ENCODE measurements at places on chromosomes 7 and 10. TPM values are rescaled to one million over a fixed set of nuclear protein-coding genes. Genes with fewer than 3 reads are reported as not detected.

The KEL gene
- not detected for total RNA-seq

The GRID2IP gene
- not detected for total RNA-seq

The PRKG1 gene
- total RNA-seq, result 0.01 TPM

The OR13A1 gene
- total RNA-seq, result not detected

The NEUROD6 gene
- total RNA-seq, result not detected

The STEAP1 gene
- total RNA-seq, result 16.0 TPM

The PPP1R3C gene
- 20.4 TPM for total RNA-seq

The MLXIPL gene
- 1.2 TPM for total RNA-seq

Data from A549 treated with CORT108297 at 1 μM for 4 hours (cell line).